ENCODE measurements at places on chromosomes 16 and 17.

- no peak for DNase-seq
Observed at GRCh38 chr17:50274897-50275221, 593 bp downstream of the TMEM92 start.

DNA sequence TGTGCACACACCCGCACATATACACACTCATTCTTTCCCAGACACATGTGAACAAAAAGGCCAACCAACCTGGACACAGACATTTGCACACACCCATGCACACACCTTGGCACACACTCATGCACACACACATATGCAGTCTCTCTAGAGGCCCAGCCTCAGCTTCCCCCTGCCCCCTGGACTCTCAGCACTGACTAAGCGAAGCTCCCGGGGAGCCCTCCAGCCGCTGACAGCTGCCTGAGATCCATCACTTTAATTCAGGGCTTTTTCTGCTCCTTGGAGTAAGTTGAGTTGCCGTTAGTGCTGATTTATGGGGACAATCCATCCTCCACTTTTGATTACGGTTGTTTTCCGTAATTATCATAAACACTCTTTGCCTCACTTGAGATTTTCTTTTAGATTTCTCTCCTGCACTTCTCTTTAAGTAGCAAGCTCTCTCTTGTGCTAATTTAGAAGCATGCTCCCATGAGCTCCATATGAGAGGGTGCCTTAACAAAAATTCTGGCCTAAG is 158.6 kb upstream of the CDC42EP4 start:
- no peak for DNase-seq

DNA sequence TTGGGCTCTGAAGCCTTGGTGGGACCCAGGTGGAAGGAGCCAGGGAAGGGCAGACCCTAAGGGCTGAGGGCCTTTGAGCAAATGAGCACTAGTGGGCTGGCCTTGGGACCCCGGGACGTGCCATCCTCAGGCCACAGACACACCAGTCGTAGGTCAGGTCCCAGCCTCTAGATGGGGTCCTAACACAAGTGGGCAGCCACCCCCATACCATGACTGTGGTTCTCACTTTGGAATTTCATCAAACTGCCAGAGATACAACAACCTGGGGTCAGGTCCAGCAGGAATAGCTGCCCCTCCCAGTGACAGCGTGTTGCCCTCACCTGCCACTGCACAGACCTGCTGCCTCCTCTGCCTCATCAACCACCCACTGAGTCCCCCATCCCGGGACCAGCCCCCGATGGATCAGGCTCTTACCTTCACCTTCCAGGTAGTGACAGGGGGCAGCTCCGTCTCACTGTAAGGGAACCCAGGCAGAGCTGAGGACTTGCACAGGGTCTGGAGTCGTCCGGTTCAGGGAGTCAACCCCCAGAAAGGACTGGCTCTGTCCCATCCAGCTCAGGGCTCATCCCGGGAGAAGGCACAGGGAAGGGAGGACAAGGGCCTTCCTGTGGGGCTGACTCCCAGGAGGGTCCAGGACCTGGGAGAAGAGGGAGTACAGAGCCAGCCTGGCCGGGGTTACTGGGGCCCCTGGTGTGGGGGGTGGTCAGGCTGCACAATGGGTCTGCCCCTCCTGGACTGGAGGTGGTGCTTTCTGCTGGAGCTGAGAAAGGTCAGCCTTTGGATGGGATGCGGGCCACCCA is 40.0 kb downstream of the LGALS9 start:
- DNase-seq = no peak

GRCh38 chr17:42475121-42475520 is 16.4 kb downstream of the ATP6V0A1 start:
- DNase-seq = no peak

GRCh38 chr16:86566601-86566965 is at the start of gene FOXC2:
FOXC2 (plus strand) TSS chr16:86566829; CDS start chr16:86567336, 507 bp downstream.
- peak; percentile 29 for DNase-seq

GRCh38 chr17:49952209-49952911 is 16.6 kb upstream of the DLX4 start:
- DNase-seq = peak; percentile 67

Data from effector CD4-positive, alpha-beta T cell (primary cell).